Hindlimb muscle (tissue), 1 donor: ENCODE measurements at places on chromosomes 2 and 18. TPM values are rescaled to one million over a fixed set of nuclear protein-coding genes. Genes with fewer than 3 reads are reported as not detected.

DNA sequence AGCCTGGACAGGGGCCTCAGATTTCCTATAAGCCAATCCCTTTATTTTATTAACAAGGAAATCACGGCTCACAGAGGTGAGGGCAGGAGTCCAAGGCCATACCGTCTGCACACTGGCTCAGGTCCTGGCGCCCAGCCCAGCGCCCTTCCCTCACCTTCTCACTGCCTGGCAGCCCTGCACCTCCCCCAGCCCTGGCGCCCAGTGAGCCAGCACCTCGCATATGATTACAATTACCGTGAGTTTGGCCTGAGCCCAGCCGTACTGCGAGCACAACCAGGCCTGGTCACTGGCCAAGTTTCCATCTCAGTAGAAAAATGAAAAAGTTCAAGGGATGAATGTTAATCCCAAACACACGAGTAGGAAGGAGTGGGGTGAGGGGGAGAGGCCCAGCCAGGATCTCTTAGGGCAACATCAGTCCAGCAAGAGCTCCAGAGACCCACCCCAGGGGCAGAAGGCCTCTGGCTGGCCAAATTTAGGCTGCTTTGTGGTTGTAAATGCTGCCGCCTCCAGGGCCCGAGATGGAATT lies 68.4 kb downstream of the MCFD2 start:
- DNase-seq: peak; percentile 92

GRCh38 chr2:18077231-18077630 lies 198.8 kb downstream of the KCNS3 start:
- no peak for DNase-seq

Gene C2orf78
- not detected for polyA plus RNA-seq

Gene CLIP4
- 16.6 TPM for polyA plus RNA-seq

- DNase-seq: no peak
These were observed 43.1 kb downstream of the CPO start for GRCh38 chr2:206982360-206982955.

Gene C2orf92
- polyA plus RNA-seq: 20.0 TPM

DNA sequence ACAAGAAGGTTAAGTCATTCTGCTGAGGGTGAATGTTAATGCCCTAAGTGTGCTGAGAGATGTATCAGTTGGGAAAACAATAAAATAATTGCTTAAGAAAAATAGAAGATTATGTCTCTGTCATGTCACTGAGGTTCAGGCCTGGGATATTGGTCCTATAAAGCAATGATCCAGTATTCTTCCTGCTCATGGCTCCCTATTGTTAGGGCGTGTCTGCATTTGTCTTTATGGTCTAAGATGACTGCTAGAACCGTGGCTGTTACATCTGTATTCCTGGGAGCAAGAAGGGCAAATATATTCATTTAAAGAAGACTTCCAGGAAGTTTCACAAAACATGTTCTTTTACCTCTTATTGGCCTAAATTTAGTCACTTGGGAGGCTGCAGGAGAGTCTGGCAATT lies 125.0 kb downstream of the KCNE4 start:
- DNase-seq: no peak
